ENCODE measurements at places on chromosomes 4 and X.

DNA sequence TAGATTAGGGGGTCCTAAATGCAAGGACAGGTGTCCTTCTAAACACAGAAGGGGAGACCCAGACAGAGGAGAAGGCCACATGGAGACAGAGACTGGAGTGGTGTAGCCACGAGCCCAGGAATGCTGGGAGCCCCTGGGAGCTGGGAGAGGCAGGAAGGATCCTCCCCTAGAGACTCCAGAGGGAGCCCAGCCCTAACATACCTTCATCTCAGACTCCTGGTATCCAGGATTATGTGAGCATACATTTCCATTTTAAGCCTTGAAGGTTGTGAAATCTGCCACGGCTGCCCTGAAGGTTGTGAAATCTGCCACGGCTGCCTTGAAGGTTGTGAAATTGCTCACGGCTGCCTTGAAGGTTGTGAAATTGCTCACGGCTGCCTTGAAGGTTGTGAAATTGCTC is 148.4 kb downstream of the ASMT start:
- no peak overlapping the region for H3K27ac ChIP-seq
- no peaks in the 10 kb centered on the region for H3K27me3 ChIP-seq
- H3K36me3 ChIP-seq, result no peaks in the 10 kb centered on the region
- H3K4me1 ChIP-seq, result no peaks in the 10 kb centered on the region

DNA sequence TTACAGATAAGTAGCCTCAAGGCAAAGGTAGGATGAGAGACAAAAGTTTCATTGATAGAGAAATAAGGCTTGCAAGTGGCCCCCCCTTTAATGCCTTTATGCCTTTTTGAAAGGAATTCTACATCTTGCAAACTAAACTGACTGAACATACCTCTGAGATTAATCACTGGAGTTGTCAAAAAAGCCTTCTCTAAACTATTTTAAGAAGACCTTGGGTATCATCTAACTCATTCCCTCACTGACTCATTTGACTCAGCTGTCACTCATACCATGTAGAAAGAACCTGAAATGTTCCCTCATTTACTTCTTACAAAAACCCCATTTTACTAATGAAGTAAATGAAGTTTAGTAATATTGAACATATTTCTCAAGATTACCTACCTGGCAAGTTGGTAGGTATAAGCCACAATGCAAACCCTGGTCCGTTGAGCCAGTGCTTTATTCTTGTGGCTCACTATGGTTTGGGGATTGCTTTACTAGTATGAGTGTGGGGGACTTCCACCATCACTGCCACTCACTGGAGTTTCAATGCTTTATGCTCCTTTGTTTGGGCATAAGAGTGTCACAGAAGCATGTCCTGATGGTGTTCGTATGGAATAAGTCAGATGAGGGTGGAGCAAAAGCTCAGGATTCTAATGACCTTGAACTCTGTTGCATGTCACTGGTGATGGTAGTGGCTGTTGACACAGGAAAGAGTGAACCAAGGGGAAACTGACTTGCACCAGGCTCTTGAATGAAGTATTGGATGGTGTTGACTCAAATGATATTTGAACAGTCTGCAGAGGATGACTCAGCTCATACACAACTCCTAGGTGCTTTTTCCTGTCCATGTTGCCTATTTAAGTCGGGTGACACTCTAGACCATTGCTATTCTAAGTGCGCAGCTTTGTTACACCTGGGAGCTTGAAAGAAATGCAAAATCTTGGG is 305.5 kb upstream of the EMCN start:
- H3K27ac ChIP-seq, result no peak overlapping the region
- H3K36me3 ChIP-seq, result no peaks in the 10 kb centered on the region
- DNase-seq, result no peak
- H3K27me3 ChIP-seq, result no peaks in the 10 kb centered on the region
- no peaks in the 10 kb centered on the region for H3K4me1 ChIP-seq

DNA sequence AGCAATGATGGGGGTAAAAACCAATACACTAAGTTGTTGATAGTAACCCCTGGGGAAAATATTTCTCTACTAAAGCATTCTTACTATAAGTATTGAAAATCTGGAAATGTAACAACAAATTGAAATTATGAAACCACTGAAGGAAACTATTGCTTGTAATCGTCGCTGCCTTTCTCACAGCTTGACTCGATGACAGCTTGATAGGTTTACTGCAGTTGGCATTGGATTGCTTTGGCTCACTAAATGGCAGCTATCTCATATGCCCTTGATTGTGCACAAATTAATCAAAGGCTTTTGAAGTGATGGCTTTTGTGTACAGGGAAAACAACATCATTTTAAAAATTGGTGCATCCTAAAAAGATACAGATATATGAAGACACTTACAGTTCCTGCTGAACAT is 419.6 kb upstream of the TENM3 start:
- DNase-seq, result no peak
- H3K4me1 ChIP-seq, result no peaks in the 10 kb centered on the region
- H3K27ac ChIP-seq, result no peak overlapping the region
- no peaks in the 10 kb centered on the region for H3K27me3 ChIP-seq
- H3K36me3 ChIP-seq, result no peaks in the 10 kb centered on the region
- H3K4me3 ChIP-seq, result no peak overlapping the region

DNA sequence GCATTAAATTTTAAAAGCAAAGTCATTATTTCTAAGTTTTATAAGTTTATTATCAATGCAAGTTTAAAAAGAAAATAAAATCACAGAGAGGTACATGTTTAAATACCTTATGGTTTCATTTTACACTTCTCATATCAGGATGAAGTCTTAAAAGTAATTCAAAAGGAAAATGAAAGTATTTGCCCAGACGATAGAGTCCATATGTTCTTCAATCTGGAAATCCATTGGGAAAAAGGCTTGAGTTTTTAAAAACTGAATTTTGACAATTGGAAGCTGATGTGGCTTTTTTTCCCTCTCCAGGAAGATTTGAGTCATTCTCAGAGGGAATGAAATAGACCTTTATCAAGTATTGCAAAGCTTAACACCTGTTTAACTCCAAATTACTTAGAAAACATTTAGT is 37.1 kb downstream of the MAB21L2 start:
- no peaks in the 10 kb centered on the region for H3K36me3 ChIP-seq
- H3K4me1 ChIP-seq, result no peaks in the 10 kb centered on the region
- no peak overlapping the region for H3K27ac ChIP-seq
- no peak overlapping the region for H3K4me3 ChIP-seq
- no peaks in the 10 kb centered on the region for H3K27me3 ChIP-seq

DNA sequence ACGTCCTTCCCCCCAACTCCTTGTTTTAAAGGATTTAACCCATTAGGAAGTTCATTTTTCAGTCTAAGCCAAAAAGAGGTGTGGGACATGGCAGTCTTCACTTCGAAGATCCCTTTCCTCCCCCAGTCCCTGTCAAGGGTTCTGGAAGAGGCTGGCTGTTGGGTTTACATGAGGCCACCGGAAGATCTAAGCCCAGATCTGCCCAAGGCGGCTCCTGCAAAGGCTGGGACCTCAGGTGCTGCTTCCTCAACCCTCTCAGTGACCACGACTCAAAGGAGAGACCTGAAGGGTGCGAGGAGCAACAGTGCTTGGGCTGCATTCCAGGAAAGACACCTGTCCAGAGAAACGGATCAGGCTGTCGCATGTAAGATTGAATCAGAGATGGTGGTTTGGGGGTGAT is 23.5 kb upstream of the ETNPPL start:
- no peaks in the 10 kb centered on the region for H3K27me3 ChIP-seq
- H3K4me1 ChIP-seq, result no peaks in the 10 kb centered on the region
- no peak overlapping the region for H3K4me3 ChIP-seq
- DNase-seq, result no peak
- H3K27ac ChIP-seq, result no peak overlapping the region

DNA sequence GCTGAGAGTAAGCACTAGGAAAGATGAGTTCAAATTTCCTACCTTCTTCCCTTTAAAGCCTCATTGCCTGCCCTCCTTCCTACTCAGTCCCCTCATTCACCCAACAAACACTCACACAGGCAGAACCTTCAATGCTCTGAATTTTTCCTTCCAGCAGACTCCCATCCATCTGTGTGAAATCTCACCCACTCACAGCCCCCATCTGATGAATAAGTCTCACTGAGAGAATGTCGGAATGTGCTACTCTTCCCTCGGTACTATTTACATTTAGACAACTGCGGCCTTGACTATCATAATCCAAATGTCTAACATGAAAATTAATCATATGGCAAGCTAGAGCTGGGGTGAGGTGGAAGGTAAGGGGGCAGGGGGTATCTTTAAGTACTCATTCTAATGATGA is 19.4 kb downstream of the CLDN2 start:
- no peak overlapping the region for H3K27ac ChIP-seq
- DNase-seq, result no peak
- no peaks in the 10 kb centered on the region for H3K36me3 ChIP-seq
- no peaks in the 10 kb centered on the region for H3K27me3 ChIP-seq
- H3K4me1 ChIP-seq, result no peaks in the 10 kb centered on the region

DNA sequence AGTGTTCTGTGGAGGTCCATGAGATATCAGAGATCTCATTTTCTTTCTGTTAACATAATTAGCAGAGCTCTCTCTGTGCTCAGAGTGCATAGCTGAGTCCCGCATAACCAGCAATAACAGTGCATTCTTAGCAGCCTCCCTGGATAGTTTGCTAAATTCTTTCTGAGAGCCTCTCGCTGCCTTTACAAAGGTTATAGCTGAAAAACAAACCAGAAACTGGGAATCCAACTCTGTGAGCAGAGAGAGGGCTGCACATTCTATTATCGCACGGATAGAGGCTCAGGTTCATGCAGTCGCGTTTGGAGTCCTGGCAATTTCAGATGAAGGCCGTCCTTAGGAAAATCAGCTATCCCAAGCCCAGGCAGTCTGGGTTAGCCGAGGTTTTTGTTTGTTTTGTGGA is 1.2 kb downstream of the ENPP6 start:
- H3K36me3 ChIP-seq, result no peaks in the 10 kb centered on the region
- no peaks in the 10 kb centered on the region for H3K27me3 ChIP-seq
- no peak for DNase-seq
- no peak overlapping the region for H3K27ac ChIP-seq
- H3K4me1 ChIP-seq, result no peaks in the 10 kb centered on the region
- H3K4me3 ChIP-seq, result no peak overlapping the region

GRCh38 chr4:142378179-142378578 is 467.9 kb downstream of the INPP4B start:
- peaks cover 21% of the 10 kb centered on the region for H3K4me1 ChIP-seq
- no peaks in the 10 kb centered on the region for H3K36me3 ChIP-seq
- H3K27ac ChIP-seq, result no peak overlapping the region

DNA sequence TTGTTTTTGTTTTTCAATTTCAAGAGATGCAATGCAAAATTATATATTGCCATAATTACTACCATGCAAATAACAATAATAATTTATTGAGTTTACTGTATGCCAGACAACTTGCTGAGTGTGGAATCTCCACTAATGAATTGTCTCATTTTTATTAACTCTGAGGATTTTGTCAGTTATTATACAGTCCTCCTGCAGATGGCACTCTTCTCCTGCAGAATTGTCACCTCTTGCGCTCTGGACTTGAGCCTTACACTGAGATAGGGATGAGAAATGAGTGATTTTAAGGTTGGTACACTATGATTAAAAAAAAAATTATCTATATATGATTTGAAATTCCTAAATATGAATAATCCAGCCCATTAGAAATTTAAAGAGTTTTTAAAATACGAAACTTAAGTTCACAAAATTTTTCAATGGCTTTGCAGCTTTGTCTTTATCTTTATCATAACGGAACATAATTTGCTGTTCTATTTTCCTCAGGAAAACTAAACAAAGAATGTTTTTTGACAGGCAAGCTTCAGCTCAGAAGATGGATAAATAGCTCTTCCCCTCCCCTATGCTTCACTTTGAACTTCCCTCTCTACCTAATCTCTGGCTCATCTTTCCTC is 12.7 kb upstream of the PAQR3 start:
- no peaks in the 10 kb centered on the region for H3K36me3 ChIP-seq
- H3K4me1 ChIP-seq, result no peaks in the 10 kb centered on the region
- no peaks in the 10 kb centered on the region for H3K27me3 ChIP-seq
- H3K4me3 ChIP-seq, result no peak overlapping the region

DNA sequence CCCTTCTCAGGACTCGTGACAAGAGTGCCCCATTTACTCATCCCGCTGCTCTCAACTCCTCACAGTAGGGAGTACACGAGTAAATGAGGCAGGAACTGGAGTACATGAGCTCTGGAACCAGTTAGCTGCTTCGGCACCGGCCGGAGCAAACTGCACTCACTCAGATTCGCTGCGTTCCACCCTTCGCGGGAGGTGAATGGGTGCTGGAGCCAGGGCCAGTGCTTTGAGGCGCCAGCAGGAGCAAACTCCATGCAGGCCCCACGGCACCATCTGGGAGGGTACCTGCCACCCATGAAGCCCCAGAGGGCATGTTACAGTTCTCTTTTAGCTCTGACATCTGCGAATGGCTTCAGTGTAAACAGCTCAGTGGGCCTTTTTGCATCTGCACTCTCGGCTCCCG is 315.5 kb upstream of the GK2 start:
- no peak overlapping the region for H3K4me3 ChIP-seq
- no peaks in the 10 kb centered on the region for H3K27me3 ChIP-seq
- DNase-seq, result no peak
- H3K36me3 ChIP-seq, result no peaks in the 10 kb centered on the region

- H3K4me3 ChIP-seq, result no peak overlapping the region
- no peak for DNase-seq
- no peaks in the 10 kb centered on the region for H3K27me3 ChIP-seq
- H3K4me1 ChIP-seq, result no peaks in the 10 kb centered on the region
- H3K27ac ChIP-seq, result no peak overlapping the region
- no peaks in the 10 kb centered on the region for H3K36me3 ChIP-seq
Measured at GRCh38 chr4:142581881-142582280, 264.2 kb downstream of the INPP4B start.

DNA sequence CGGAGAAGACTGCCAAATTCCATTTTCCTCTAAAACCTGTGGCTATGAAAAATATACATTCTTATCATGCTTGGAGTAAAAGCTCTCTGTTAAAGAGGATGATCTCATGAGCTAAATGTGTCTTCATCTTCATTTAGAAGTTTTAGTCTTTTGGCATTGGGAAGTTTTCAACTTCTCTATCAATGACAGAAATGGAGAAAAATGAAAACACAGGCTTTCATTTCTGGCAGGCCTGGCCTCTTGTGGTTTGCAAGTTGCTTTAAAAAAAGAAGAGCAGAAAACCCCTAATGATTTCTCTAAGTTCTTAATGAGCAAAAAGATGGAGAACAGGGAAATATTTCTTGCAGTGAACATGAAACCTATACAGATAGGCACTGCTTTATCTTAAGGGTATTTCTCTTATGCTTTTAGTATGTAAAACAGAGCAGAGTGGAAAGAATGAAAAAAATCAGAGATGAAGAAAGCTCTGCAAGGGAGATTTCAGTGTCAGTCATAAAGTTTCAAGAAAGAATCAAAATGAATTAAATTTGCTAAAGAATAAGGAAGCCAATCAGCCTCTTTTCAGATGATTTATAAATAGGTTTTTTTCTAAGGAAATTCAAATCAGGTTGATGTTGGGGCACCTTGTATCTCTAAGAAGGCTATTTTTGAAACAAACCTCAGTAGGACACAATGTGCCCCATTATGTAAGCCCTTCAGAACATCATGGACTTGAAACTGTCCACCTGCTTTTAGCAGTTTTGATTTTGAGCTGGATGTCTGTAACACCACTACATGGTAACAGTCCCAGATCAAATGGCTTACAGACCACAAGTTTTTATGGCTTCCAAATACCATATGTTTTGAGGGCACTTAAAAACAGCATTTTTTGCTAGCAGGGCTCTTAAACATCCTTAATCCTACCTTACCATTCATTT is 225.0 kb downstream of the GRIA3 start:
- H3K4me1 ChIP-seq, result no peaks in the 10 kb centered on the region
- peaks cover 4% of the 10 kb centered on the region for H3K27me3 ChIP-seq
- H3K27ac ChIP-seq, result no peak overlapping the region
- no peaks in the 10 kb centered on the region for H3K36me3 ChIP-seq

GRCh38 chr4:84224522-84224921 is 274.6 kb downstream of the NKX6-1 start:
- no peaks in the 10 kb centered on the region for H3K36me3 ChIP-seq
- H3K27me3 ChIP-seq, result no peaks in the 10 kb centered on the region
- no peak overlapping the region for H3K27ac ChIP-seq
- no peak overlapping the region for H3K4me3 ChIP-seq
- no peak for DNase-seq
- H3K4me1 ChIP-seq, result no peaks in the 10 kb centered on the region

All from pancreas (tissue), 10 donors.